Lower leg skin (tissue), 4 donors: ENCODE measurements at places on chromosomes 3 and 15. TPM values are rescaled to one million over a fixed set of nuclear protein-coding genes. Genes with fewer than 3 reads are reported as not detected.

Gene MKRN2OS
- 4.2 TPM for total RNA-seq

Gene ACAN
- 0.58 TPM for total RNA-seq

Gene SKOR1
- not detected for total RNA-seq

Gene RHOV
- 96.8 TPM for total RNA-seq

Gene SHC4
- 2.3 TPM for total RNA-seq

Gene GPR15
- total RNA-seq, result not detected

Gene IQCF5
- not detected for total RNA-seq

Gene TGM5
- 72.5 TPM for total RNA-seq
